Stimulated activated CD4-positive, alpha-beta T cell treated with anti-CD3 and anti-CD28 coated beads, Interleukin-15, amount 100 ng/mL, for 24 hours (primary cell): ENCODE measurements at places on chromosomes 4 and X.
A peak's percentile ranks its signal among the peaks of the same experiment; 100 is the strongest.

DNA sequence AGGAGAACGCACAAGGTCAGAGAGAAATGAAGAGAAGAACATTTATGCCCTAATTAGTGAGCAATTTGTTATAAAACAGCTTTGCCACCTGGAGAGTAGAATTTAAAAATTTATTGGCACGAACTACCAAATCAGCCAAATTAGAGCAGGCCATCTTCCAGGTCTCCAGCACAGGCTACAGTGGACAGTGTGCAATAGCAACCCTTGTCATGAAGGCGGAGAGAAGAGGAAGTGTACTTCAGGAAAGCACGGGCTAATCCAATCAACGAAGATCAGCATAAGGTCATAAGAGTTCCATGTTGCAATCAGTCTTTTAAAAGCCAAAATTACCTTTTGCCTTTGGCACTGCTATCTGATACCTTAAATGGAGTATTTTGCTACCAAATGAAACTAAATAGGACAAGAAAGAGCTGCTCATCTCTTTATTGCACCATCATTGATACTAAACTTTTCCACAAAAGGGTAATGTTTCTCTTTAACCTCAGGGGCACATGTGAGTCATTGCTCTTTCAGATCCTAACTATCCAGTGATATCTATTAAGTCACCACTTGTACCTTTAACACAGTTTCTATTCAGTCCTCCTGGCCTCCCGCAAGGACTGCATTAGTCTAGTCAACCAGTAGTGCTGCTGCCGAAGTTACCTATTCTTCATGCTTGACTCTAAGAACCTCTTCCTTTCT is 19.9 kb downstream of the ANK2 start:
- no peak for DNase-seq

- DNase-seq: no peak
Measured at GRCh38 chrX:108313669-108314068, 124.6 kb downstream of the COL4A6 start.

GRCh38 chrX:3763111-3763510 is 49.7 kb upstream of the PRKX start:
- no peak for DNase-seq

DNA sequence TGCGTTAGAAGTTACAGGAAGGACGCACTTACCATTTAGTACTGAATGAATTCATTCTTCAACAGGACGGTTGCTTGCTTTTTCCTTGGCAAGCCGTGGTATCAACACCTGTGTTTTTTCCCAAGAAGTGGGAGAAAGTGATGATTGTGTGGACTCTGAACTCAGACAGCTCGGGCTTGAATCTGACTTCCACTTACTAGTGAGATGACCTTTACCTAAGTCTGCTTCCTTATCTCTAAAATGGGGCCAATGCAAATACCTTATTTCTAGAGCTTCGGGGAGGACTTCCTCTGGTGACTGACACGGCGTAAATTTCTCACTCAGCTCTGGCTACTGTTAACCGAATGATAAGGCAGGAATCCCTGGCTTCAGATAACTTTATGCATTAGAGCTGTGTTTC is 146.8 kb upstream of the RBPJ start:
- no peak for DNase-seq

GRCh38 chr4:157245351-157245750 is 24.8 kb downstream of the GRIA2 start:
- no peak for DNase-seq

DNA sequence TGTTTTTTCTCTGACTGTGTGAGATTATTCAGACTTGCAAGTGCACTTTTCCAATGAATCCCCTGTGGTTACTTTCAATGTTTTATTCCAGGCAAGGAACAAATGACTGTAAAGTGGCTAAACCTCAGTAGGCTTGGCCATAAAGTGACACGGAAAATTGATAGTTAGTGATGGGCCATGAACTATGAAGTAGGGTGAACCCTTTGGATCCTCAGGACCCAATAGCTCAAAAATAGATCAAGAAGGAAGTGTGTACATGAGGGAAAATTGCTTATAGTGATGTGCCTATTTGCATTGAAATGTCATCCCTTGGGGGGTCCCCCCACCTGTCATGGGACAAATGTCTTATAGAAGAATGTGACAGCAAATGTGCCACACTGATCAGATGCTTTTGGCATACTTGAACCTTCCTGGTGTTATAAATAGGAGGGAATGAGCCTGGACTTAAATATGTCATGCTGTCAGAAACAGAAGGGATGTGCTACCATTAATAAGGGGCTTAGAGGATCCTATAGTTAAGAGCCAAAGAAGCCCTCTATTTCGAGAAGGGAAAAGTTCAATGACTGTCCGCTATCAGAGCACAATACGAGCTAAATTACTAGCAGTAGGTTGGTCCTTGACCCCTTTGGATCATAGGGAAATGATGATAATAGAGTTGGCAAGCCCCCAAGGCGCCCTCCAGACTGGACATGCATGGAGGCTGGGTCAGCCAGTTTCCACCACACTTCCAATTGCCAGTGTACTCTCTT is 30.3 kb downstream of the SLC16A2 start:
- DNase-seq: peak; percentile 5

DNA sequence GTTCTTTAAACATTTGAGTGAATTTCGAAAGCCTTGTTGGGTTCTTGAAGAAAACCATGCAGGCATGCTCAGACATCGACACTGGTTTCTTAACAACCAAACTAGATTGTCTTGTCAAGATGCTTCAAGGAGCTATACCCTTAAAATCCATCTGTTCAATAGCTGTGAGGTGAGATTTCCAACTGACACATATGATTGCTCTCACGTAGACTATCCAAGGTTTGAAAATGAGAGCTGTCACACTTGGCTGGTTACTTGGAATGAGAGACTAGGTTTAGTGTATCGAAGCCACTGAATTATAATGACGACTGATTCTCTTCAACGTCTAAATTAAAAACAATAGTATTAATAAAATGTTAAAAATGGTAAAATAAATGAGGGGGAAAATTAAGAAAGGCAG is 2725.5 kb downstream of the ARAP2 start:
- no peak for DNase-seq

DNA sequence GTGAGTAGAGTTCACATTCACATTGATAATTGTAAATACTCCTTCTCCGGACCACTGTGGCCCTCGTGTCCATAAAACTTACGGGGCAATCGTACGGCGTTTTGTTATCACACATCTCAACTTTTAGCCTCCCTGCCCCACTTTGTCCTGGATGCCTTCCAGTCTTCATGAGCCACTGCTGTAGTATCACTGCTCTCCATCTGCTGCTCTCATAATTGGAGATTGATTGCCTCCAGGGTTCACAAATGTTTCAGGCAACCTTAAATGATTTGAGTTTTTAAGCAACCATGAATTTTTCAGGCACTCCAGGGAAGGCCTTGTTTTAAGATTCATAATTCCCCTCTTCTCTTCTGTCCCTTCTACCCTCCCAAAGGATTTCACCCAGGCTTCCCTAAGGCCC is 28.4 kb downstream of the ALPK1 start:
- DNase-seq: no peak

- no peak for DNase-seq
Measured at GRCh38 chr4:152864361-152864760, 71.8 kb upstream of the FHDC1 start.

DNA sequence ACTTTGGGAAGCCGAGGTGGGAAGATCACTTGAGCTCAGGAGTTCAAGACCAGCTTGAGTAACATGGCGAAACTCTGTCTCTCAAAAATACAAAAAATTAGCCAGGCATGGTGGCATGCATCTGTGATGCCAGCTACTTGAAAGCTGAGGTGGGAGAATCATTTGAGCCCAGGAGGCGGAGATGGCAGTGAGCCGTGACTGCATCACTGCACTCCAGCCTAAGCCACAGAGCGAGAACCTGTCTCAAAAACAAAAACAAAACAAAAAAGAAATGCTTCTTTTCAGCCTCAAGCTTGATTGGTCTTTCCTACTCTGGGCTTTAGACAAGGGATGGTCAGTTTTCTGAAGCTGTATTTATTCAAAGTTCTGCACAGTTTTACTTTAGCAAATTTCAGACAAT is 15.8 kb upstream of the DHRSX start:
- DNase-seq: no peak

GRCh38 chr4:164906368-164906767 is 29.4 kb downstream of the APELA start:
- no peak for DNase-seq

- DNase-seq: peak; percentile 21
Measured at GRCh38 chr4:83388313-83388676, 53.6 kb upstream of the HPSE start.

DNA sequence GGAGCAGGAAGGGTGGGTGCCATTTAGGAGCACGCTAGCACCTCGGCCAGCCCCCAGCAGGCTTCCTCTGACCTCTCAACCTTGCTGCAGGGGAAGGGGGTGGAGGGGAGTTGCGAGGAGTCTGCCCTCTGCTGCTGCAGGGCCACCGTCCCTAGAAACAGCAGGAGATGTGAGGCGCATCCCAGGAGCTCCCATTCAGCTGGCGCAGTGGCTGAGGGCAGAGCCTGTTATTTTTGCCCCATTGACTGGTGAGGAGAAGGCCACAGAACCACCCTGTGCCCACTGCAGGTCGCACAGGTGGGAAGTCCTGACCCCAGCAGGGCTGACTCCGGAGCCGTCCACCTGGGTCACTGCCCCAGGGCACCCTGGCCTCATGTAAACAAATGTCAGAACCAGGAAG is 8.0 kb downstream of the PDE6B start:
- no peak for DNase-seq

DNA sequence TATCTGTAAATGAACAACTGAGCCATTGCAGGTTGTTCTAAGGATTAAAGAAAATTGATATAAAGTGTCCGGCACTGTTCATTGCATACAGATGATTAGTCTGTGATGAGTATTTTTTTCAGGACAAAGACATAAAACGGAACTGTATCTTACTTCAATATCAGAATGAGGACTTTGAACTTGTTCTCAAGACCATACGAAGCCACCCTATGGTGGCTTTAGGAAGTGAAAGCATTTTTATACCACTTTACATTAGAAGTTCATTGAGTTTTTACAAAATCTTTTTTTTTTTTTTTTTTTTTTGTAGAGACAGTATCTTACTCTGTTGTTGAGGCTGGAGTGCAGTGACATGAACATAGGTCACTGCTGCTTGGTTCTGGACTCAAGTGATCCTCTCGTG is 45.2 kb upstream of the TRIM2 start:
- DNase-seq: no peak

DNA sequence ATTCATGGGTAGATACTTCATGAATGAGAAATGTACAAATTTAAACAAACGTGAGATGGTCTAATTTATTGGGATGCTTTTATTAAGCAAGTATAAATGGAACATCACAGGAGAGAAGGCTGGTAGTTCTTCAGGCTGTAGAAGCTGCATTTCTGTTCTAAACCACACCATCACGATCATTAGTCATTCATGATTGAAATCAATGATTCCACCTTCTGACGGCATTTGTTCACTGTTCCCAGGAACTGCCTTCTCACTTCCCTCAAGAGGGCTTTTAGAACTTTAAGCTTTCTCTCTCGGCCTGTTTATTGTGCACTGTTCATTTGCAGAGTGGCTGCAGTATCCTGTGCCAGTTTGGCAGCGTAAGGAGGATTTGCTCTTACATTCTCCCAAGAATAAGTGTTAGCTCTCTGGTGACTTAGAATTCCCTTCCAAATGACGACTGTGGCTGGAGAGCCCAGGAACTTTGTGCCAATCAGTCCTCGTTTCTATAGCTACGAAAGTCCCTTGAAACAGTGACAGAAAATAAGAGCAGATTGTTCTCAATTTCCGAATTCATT is 54.7 kb downstream of the MFAP3L start:
- no peak for DNase-seq

DNA sequence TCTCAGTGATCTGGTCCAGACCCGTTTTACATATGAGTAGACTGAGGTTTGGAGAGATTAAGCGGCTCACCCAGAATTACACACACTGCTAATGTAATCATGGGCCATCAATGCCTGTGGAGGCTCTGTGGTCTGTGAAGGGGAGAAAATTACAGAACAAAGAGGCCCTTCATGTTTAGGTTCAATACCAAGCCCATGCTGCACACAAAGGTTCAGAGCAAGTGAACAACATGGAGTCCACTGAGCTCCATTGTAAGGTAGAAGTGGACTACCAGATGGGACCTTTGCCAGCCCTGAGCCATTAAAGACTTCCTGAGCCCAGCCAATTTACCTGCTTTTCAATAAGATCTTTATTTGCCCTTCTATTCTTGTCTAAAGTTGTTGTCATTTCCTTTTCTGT is 109.8 kb downstream of the LUZP4 start:
- no peak for DNase-seq

GRCh38 chr4:26272654-26273615 is 47.9 kb upstream of the RBPJ start:
- DNase-seq: no peak

DNA sequence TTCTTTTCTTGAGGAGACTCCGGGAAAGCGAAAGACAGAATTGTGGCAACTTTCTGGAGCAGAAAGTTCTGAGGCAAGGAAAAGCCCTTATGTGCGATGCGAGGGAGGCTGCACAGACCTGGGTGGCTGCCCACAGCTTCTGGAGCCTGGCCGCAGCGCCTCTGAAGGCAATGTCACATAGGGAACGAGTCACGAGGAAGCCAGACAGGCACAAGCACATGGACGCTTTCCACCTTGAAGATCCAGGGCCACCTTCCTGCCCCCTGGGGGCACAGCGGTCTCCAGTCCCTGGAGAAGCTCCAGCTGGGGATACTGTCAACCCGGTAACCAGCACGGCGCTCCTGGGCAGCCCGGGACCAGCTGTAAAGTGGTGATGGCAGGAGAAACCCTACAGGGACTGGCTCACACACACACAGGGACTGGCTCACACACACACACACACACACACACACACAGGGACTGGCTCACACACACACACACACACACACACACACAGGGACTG is 69.8 kb downstream of the MTNR1A start:
- DNase-seq: no peak

- DNase-seq: peak; percentile 62
Measured at GRCh38 chrX:153875391-153876111, 10.4 kb downstream of the L1CAM start.

DNA sequence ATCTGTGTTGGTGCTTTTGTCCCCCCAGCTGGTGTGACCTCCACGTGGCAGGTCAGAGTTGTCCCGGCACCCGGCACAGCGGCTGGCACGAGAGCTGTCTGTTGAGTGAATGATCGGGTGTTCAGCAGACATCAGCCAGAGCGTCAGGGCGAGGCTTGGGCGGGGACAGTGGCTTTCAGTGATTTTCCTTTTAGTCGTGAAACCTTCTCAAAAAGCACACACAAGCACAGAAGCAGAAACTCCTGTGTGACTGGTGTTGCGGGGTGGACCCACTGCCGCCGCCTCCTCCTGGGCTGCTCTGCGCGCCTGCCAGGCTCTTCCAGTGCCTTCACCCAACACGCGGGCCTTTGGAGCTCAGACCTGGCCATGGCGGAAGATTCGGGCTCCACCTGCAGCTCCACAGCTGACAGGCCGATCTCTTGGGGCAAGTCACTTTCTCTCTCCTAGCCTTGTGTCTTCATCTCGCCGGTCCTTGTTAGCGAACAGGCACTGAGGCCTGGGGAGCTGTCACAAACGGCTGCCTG is 51.4 kb upstream of the HGFAC start:
- DNase-seq: no peak
